Cardiac fibroblast (primary cell): ENCODE measurements at places on chromosomes 3 and 15.
A peak's percentile ranks its signal among the peaks of the same experiment; 100 is the strongest.

GRCh38 chr15:72174551-72175165 lies 22.9 kb downstream of the GRAMD2A start:
- DNase-seq, result no peak

DNA sequence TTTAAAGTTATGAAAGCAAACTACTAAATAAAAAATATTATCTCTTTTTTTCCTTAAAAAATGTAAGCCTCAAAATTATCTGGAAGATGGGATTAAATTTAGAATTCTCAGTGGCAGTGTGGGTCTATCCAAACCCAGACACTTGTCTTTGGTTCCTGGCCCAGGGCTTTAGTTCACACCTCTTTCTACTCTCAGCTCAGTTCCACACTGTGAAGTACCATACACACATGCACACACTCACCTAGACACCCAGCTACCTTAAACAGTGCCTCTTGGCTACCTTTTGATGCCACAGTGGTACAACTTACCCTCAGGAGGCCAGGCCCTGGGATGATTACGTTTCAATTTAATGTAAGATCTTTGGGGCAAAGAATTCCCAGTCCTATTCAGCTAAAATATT lies 51.0 kb upstream of the TSC22D2 start:
- no peak for DNase-seq

GRCh38 chr3:64080616-64081234 lies 57.4 kb upstream of the PSMD6 start:
- no peak for DNase-seq

- DNase-seq, result peak; percentile 86
Observed at GRCh38 chr15:43150191-43150929, 17.0 kb downstream of the TMEM62 start.

DNA sequence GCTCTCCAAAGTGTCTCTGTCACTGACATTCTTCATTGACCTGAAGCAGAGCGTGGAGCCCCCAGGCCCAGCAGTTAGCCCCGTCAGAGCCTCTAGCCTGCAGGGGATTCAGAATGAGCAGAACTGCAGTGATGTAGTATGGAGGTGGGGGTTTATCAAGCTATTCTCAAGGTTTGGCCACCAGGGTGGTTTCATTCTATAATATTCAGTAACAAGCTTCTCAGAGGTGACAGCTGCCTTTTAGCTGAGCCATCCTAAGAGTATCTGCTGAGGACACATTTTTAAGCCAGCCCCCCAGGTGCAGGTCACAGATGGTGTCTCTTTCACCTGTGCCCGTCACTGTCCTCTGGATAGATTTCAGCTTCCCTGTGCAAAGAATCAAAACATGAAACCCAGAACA lies 31.9 kb downstream of the CMTM7 start:
- DNase-seq, result no peak

DNA sequence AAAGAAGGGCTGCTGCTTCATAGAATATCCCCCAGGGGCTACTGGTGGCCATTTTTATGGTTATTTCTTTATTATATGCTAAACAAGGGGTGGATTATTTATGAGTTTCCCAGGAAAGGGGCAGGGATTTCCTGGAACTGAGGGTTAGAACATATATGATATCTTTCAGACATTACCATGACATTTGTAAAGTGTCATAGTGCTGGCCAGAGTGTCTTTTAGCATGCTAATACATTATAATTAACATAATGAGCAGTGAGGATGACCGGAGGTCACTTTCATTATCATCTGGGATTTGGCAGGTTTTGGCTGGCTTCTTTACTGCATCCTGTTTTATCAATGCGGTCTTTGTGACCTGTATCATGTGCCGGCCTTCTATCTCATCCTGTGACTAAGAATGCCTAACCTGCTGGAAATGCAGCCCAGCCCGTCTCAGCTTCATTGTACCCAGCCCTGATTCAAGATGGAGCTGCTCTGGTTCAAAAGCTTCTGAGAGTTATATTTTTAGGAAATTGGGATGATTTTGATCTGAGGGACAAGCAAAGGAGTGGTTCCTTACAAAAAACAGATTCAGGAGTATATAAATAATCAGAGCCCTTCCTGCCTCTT lies 9.1 kb upstream of the ZBTB20 start:
- DNase-seq, result no peak

DNA sequence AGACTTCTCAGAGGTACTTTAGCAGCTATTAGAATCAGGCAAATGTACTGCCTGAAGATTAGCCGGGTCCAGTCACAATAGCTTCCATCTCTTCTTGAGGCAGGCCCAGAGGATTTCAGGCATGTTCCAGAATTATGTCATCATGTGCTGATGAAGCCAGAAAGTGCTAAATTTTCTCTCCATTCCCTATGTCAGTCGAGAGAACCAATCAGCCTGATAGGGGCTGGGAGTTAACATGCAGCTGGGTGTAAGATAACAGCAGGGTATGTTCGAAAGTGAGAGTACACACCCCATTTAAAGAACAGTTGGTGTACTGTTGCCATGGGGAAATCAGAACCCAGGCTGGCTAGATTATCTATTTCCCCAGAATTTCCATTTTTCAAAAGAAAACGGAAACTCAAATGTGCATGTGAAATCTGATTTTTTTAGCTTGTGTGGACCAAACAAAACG lies 48.7 kb downstream of the MYH15 start:
- DNase-seq, result peak; percentile 67

- no peak for DNase-seq
Observed at GRCh38 chr15:44435893-44436667, 8.7 kb downstream of the CTDSPL2 start.

DNA sequence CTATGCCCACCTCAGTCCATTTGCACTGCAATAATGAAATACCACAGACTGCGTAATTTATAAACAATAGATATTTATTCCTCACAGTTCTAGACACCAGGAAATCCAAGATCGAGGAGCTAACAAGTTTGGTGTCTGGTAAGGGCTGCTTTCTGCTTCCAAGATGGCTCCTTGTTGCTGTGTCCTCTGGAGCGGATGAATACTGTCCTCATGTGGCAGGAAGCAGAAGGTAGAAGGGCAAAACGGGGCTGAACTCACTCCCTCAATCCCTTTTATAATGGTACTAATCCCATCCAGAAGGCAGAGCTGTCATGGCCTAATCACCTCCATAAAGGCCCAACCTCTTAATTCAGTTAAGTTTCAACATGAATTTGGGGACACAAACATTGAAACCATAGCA lies 75.3 kb downstream of the P2RY1 start:
- peak; percentile 5 for DNase-seq

DNA sequence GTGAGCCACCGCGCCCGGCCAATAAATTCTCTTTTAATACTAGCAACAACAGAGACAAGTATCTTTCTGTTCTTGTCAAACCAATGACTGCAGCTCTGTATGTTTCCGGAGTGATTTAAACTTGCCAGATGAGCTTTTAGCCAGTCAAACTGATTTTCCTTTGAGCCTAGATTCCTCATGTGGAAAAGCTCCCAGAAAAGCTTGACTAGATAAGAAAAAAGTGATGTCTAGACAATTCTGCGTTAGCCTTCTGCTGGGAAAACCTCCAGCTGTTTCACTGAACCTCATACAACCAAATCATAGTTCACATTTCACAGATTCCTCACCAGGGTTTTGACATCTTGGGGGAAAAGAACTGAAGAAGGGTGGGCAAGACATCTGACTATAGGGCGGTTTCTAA lies 78.6 kb downstream of the MAGI1 start:
- DNase-seq, result peak; percentile 20

DNA sequence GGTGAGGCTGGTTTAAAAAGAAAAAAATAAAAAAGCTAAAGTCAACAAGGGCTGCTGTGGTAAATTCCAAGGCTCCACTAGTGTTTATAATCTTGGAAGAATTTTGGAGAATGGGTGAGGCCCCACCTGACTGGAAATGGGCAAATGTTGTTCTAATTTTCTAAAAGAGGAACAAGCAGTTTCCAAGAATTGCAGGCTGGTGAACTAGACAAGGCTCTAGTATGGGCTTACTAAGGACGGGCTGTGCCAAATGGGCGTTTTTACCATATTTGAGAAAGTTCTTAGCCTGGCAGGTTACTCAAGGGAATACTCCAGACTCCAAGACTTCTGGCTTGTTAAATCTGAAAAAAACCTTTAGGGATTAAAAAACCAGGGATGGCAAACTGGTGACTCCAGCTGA lies 67.0 kb upstream of the ABHD2 start:
- no peak for DNase-seq

DNA sequence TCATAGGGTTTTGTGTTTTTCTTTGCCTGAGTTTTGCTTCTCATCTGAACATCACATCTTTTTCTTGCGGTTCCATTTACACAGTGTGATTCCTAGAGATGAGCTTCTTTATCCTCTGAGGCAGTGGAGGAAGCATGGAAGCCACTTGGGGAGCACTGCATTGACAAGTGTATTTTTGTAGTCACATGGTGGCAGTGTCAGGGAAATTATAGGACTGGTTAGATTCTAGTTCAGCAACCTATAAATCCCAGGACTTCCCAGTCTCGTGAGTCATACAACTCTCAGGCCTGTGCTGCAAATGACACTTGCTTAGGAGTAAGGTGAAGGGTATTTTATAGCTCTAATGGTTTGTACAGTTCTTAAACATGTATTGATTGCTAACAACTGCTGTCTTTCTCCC lies 58.4 kb downstream of the RBM6 start:
- DNase-seq, result peak; percentile 21

- DNase-seq, result peak; percentile 43
Observed at GRCh38 chr15:90141646-90142045, 39.4 kb upstream of the IDH2 start.

- DNase-seq, result peak; percentile 86
Observed at GRCh38 chr15:36156879-36157427, 422.5 kb upstream of the CDIN1 start.

GRCh38 chr3:72682936-72683452 lies 165.3 kb downstream of the SHQ1 start:
- DNase-seq, result no peak

DNA sequence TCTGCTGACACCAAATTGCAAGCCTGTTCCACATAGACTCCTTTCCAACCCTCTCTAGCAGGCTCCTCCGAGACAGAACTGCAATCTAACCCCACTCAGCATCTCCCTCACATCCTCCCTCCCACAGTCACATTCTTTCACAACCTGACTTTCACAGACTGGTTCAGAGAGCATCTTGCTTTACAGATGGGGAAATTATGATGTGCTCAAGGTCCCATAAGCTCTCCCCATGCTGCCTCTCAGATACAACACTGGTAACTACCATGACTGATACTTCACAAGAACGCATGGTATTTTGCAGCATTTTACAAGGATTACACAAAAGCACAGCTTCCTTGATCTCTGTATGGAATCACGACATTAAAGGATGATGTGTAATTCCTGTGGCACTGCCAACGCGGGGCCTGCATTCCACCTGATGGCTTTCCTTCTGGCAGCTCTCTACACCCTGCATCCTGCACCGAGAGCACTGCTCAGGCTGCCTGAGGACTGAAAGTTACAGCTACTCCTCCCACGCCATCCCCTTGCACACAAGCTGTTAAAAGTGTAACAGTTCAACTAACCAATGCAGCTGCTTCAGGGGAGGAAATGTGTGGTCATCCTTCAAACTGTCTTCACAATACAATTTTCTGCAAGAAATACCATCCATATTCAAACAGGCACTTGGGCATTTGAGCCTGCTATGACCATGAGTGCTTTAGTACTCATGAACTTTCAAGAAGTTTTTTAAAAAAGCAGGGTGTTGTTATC lies 27.6 kb downstream of the TBC1D2B start:
- DNase-seq, result peak; percentile 70

- DNase-seq, result no peak
Observed at GRCh38 chr15:29472901-29473445, 203.4 kb upstream of the NSMCE3 start.

GRCh38 chr3:45635475-45636256 lies 41.1 kb downstream of the LIMD1 start:
- peak; percentile 91 for DNase-seq

DNA sequence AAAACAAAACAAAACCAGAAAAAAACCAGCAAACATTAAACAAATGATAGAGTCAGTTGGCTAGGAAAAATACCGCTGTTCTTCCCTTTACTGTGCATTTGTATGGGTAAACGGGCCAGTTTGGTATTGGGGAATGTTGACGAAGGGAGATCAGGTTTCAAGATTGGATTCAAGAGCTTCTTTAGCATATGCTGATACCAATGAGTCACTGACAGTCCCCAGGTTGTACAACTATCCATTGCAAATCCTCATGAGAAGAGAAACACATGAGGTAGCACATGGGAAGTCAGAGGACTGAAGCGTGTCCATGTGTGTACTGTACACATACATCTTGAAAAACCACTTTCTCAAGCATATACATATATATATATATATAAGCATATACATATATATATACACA lies 25.6 kb downstream of the TIGIT start:
- DNase-seq, result peak; percentile 77

DNA sequence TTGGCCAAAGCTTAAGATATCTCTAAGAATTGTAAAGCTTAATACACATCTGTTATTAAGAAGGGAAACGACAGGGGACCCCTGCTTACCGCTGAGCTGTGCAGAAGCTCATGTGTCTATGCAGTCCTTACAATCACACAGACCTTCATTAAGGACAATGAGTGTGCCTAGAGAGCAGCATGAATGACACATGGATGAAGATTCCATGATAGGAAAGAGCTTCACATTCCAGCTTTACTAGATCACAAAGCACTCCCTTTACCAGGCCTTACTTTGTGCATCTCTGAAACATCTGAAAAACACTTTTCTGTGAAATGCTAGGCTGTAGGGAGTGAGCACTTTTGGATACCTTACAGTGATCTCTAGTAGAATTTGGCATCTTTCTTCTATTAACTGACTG lies 32.0 kb downstream of the RNF168 start:
- DNase-seq, result no peak

- no peak for DNase-seq
Observed at GRCh38 chr15:98321896-98322295, 326.4 kb upstream of the IGF1R start.

DNA sequence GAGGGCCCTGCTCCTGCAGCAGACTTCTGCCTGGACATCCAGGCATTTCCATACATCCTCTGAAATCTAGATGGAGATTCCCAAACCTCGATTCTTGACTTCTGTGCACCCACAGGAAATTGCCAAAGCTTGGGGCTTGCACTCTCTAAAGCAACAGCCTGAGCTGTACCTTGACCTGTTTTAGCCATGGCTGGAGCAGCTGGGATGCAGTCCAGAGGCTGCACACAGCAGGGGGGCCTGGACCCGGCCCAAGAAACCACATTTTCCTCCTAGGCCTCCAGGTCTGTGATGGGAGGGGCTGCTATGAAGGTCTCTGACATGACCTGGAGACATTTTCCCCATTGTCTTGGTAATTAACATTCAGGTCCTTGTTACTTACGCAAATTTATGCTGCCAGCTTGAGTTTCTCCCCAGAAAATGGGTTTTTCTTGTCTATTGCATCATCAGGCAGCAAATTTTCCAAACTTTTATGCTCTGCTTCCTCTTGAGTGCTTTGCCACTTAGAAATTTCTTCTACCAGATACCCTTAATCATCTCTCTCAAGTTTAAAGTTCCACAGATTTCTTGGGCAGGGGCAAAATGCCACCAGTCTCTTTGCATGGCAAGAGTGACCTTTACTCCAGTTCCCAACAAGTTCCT lies 11.8 kb upstream of the MYO5A start:
- DNase-seq, result no peak

GRCh38 chr3:163924600-163924999 lies 1153.7 kb downstream of the SI start:
- DNase-seq, result no peak

- DNase-seq, result peak; percentile 74
Observed at GRCh38 chr3:32399030-32399620, 7.5 kb downstream of the CMTM7 start.
